CD4-positive, CD25-positive, alpha-beta regulatory T cell (primary cell): ENCODE measurements at places on chromosomes 2 and 18. TPM values are rescaled to one million over a fixed set of nuclear protein-coding genes. Genes with fewer than 3 reads are reported as not detected.

DNA sequence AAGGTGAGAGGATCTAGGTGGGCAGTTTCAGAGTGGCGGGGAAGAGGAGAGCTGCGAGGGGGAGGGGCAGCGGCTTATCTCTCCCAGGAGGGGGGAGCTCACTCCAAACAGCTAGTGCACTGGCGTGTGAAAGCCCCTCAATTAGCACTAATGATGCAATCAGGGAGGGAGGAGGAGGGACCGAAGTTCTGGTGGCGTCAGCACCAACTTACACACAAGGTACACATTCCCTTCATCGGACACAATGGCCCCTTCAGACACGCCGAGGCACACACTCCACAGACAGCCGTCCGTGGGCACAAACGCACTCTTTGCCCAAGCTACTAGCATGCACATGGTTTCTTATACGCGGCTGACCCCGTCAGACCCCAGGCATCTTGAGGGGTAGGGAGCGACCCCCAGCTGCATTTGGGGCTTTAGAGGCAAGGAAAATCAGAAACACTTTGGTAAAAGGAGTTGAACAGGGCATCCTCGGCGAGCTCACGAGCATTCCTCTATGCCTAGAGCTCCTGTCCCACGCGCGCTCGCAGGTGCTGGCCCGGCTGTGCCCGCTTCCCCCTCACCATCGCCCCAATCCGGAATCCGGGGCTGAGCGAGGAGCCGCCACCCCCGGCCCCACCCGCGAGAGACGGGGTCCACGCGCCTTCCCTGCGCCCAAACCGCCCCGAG is 868 bp upstream of the PKDCC start:
- DNase-seq = no peak
- H3K4me1 ChIP-seq = peaks cover 10% of the 10 kb centered on the region
- no peaks in the 10 kb centered on the region for H3K36me3 ChIP-seq
- H3K27me3 ChIP-seq = peaks cover 21% of the 10 kb centered on the region

- DNase-seq = no peak
- no peaks in the 10 kb centered on the region for H3K27me3 ChIP-seq
- no peaks in the 10 kb centered on the region for H3K4me1 ChIP-seq
- H3K36me3 ChIP-seq = no peaks in the 10 kb centered on the region
- no peak overlapping the region for H3K4me3 ChIP-seq
- H3K27ac ChIP-seq = no peak overlapping the region
Observed at GRCh38 chr2:188577231-188577630, 285.6 kb downstream of the GULP1 start.

- H3K4me3 ChIP-seq = no peak overlapping the region
- DNase-seq = no peak
- no peaks in the 10 kb centered on the region for H3K36me3 ChIP-seq
- H3K27ac ChIP-seq = no peak overlapping the region
Observed at GRCh38 chr18:43267818-43268217, 9.5 kb downstream of the SYT4 start.

Gene FRZB
- not detected for total RNA-seq
